Upper lobe of right lung (tissue), 1 donor: ENCODE measurements at places on chromosomes 12 and 14.
A peak's percentile ranks its signal among the peaks of the same experiment; 100 is the strongest.

GRCh38 chr12:86138770-86139169 is 117.4 kb downstream of the MGAT4C start:
- no peak for DNase-seq

GRCh38 chr12:129109174-129110001 is 256.1 kb downstream of the GLT1D1 start:
- DNase-seq, result no peak

- no peak for DNase-seq
Observed at GRCh38 chr12:43444940-43445564, 107.0 kb downstream of the ADAMTS20 start.

- no peak for DNase-seq
Observed at GRCh38 chr12:26867080-26867479, 34.1 kb upstream of the ITPR2 start.

- no peak for DNase-seq
Observed at GRCh38 chr14:46352844-46353243, 298.7 kb downstream of the RPL10L start.

GRCh38 chr12:23921099-23921856 is 28.2 kb downstream of the SOX5 start:
- DNase-seq, result no peak

DNA sequence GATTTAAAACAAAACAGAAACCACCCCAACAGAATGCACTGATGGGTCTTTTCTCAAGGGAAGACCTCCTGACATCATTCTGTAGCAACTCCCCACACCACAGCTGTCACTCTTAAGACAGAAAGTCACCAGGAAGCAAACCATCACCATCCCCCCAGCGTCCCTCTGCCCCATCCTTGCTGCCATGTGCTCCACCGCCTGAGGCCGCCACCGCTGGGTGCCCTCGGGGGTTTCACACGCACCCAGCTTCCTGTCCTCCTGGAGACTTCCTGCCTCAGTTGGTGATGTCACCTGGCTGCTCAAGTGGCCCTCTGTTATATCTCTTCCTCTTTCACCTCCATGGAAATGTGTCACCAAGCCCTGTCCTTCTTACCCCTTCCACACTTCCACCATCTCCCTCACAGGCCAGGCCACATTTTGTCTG is 71.4 kb upstream of the GPR68 start:
- DNase-seq, result no peak

- DNase-seq, result no peak
Observed at GRCh38 chr12:32761716-32762115, 6.0 kb upstream of the YARS2 start.

- DNase-seq, result no peak
Observed at GRCh38 chr12:130702966-130703732, 12.9 kb downstream of the RIMBP2 start.

GRCh38 chr12:6925239-6925539 is 2.6 kb upstream of the ATN1 start:
- no peak for DNase-seq

GRCh38 chr14:90970167-90970600 is 90.3 kb downstream of the RPS6KA5 start:
- DNase-seq, result no peak

GRCh38 chr14:72516936-72517700 is 376.8 kb downstream of the DPF3 start:
- DNase-seq, result no peak

- DNase-seq, result no peak
Observed at GRCh38 chr12:116068853-116069252, 208.6 kb downstream of the MED13L start.

DNA sequence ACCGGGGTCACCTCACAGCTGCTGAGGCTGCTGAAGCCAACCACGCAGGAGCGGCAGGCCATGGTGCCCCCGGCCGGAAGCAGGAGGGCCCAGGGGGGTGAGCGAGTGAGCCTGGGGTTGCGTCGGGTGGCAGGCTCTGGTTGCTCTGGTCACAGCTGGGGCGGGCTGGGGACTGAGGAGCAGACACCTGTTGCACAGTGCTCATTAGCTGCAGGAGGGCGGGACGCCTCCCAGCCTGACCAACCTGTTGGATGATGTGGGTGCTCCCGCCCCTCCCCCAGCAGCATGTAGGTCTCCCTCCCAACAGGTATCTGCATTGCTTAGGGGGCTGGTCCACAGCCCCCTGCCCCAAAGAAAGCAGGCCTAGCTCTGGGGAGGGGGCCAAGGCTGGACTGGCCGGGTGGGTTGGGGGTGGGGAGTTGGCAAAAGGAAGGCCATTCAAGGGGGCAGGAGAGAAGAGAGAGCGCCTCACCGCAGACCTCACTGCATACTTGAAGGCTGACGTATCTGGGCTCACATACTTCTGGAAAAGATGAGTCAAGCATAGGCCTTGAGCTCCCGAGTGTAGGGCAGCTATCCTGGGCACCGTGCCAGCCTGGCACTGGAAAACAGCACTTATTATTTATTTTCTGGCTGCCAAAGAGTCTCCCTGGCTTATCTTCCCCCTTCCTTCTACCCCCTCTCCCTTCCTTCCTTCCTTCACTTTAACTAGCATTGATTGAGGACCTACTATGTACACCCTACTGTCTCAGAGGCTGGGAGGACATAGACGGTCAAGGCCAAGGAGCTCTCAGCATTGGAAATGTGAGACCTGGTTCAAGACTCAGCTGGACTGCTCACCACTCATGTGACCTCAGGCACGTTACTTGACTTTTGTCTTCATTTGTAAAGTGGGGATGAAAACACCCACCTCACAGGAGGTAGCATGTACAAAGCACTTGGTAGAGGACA is at the start of gene KRT80:
TSS of gene KRT80 (minus strand) at position 174 of the 951 bp plus-strand sequence. CDS start at position 62, 112 bp downstream.
- peak; percentile 90 for DNase-seq

GRCh38 chr12:98294051-98294805 is 221.2 kb upstream of the TMPO start:
- DNase-seq, result no peak

GRCh38 chr14:38870296-38870836 is 232.7 kb downstream of the SEC23A start:
- DNase-seq, result no peak

- DNase-seq, result no peak
Observed at GRCh38 chr12:76457818-76458217, 101.8 kb downstream of the OSBPL8 start.

- no peak for DNase-seq
Observed at GRCh38 chr14:101853455-101854018, 92.0 kb downstream of the PPP2R5C start.

GRCh38 chr14:34012978-34013720 is 62.3 kb upstream of the EGLN3 start:
- no peak for DNase-seq

DNA sequence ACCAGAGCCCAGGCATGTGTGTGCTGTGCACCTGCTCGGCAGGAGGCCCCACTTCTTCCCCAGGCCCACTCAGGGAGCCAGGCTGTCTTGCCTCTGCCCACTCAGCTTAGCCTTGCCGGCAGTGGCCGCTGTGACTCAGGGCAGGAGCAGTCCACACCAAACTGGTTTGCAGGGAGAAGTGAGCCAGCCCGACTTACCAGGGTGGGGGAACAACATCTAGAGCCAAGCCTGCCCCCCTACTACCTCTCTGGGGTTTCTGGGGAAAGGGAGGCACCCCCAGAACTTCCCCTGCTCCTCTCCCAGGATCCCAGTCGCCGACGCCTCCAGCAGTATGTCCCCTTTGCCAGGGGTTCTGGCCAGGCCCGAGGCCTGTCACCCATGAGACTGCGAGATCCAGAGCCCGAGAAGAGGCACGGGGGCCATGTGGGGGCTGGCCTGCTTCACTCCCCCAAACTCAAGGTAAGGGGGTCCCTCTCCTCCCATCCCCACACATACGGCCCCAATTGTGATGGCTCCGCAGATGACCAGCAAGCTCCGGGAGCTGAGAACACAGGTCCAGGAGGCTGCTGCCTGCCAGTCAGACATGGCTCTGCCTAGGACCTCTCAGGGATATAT is 3.0 kb downstream of the PLEKHG6 start:
- DNase-seq, result no peak

DNA sequence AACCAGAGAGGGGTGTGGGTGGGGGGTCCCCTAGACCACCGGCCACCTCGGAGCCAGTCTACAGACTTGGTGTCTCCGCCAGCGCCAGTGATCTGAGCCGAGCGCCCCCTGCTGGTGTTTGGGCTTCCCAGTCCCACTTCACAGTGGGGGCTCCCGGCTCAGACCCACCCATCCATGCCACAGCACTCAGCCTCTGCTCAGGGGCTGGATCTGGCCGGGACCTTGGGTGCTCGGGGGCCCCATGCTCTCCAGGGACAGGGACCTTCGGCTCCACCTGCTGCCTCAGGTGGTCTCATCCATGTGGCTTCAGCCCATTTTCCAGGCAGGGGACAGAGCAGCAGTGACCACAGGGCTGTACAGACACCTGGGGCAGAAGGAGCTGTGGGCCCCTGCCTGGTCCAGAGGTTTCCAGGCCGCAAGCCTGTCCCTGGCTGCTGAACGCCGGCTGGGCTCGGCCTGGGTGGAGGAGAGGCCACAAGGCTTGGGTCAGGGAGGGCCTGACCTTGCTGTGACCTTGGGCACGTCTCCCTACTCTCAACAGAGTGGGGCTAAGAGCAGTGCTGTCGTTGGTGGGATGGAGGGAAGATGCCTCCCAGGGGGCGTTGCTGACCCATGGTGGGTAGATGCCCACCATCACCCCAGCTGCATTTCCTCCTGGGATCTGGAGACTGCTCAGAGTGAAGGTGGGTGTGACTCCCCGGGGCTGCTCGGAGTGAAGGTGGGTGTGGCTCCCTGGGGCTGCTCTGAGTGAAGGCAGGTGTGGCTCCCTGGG is 86.3 kb downstream of the KIF26A start:
- DNase-seq, result no peak

DNA sequence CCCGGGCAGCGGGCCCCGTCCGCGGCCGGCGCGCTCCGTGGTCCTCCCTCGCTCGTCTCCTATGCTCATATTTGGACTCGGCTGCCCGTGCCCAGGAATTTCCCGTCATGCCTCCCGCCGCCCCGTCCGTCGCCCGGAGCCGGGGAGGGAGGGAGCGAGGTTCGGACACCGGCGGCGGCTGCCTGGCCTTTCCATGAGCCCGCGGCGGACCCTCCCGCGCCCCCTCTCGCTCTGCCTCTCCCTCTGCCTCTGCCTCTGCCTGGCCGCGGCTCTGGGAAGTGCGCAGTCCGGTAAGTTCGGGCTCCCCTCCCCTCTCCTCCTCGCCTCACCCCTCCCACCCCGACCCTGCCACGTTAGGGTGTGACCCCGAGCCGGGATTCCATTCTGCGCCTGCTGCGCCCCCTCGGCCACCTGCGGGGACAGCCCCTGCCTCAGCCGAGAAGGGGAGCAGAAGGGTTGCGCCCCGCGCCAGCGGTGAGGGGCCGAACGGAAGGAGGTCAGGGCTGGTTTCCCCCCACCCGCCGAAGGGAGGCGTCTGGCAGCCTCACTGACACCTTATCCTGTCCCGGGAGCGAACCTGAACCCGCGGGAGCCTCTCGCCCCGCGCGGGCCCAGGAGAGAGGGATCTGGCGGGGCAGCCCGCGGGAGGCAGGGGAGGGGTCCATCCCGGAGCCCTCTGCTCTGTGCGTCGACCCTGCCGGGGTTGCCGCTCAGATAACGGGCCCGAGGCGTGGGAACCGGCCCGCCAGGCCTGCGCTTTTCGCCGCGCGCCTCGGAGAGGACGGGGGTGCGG is at the start of gene MSRB3:
TSS of gene MSRB3 (plus strand) at position 108 of the 793 bp plus-strand sequence. CDS start 29,897 bp downstream, outside the sequence.
- DNase-seq, result peak; percentile 80

GRCh38 chr12:58895053-58895452 is 25.3 kb downstream of the LRIG3 start:
- DNase-seq, result no peak
